ENCODE measurements at places on chromosomes 4 and X.
A peak's percentile ranks its signal among the peaks of the same experiment; 100 is the strongest.

DNA sequence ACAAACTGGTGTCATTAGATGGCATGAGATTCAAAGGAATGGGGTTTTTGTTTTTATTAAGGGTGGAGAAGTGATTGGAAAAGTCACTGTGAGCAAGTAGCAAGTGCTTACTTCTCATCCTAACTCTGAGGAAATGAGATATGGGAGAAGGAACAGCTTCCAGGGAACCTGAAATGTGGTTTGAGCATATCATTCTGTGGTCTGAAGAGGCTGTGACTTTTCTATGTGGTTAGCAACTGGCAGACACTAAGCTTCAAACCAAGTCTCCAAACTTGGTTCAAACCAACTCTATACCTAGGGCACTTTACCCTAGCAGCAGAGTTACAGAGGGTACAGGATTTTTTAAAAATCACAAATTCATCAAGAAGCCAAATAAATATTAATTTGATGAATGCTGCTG is 58.2 kb downstream of the DCLK2 start:
- no peak for DNase-seq

DNA sequence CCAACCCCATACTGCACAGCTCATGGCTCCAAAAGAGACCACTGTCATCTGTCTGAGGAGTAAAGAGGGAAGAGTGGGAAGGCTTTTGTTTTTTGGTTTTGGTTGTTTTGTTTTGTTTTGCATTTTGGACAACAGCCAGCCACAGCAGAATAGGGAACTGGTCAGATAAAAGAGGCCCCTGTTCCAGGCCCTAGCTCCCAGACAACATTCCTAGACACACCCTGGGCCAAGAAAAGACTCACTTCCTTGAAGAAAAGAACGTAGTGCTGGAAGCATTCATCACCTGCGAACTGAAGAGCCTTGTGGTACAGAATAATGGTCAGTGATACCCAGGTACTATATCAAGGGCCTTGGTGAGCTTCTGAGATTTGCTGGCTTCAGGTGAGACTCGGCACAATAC is 619.4 kb upstream of the SPANXN1 start:
- no peak for DNase-seq

GRCh38 chr4:83328521-83329187 is 6.0 kb downstream of the HPSE start:
- peak; percentile 10 for DNase-seq

DNA sequence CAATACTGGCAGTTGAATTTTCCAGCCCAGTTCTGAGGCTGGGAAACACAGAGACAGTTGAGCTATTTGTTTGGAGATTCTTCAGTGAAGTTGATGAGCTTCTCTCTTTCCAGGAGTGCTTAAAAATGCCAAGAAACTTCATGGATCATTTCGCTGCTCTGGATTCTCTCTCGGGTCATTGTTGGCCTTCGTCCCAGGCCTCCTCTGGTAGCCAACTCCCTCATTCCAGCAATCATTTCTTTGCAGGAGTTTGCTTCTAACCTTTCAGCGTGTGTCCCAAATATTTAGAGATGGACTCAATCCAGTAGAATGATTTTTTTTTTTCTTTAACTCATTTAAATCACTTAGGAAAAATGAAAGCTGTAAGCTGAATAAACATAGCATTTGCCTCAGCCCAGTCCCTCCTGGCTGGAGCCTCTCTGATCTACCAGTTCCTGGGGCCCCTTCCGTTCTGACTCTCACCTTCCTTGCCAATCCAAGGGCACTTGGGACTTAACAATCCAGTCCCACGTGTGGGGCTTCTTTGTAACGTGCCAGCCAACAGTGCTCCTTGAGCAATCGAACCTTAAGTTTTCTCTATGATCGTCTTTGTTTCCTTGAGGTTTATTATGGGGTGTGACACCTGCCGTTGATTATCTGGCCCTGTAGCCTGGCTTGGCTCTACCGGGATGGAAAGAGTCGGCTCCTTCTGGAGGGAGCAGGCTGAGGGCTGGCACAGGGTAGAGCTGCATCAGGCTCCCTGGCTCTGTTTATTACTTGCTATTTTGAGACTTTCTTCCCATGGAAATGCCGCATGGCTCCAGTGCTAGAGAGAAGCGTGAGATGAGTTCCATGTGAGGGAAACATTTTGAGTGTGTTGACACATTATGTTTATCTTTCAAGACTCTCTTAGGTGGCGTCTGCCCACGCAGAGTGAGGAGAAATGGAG is 80.4 kb upstream of the GPC4 start:
- no peak for DNase-seq

- DNase-seq = no peak
These were observed 15.7 kb downstream of the PGAM4 start for GRCh38 chrX:77953708-77954107.

DNA sequence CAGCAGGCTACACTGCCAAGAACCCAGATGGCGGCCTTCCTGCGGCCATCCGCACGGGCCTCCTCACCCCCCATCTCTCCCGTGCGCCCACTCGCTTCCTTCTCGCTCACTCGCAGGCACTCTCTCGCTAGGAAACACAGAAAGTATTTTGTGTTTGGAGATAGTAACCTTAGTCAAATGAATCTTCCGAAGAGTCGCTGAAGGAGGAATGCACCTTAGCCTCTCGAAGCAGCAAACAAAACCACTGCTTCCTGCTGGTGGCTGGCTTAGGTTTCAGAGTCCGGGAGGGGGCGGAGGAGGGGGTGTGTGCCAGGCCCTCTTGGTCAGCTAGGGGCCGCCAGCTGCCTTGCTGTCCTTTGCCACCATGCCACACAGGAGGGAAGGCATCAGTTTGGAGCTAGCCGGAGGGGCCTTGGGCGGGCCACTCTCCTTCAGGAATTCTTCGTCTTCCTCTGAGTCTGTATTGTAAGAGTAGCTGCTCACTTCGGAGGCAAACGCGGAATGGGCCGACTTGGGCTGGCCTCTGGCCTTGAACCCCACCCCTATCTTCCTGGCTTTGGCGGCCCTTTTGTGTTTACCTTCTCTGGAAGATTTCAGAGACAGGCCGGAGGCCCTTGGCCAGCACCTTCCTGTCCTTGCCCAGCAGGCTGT is 73.2 kb upstream of the UCP1 start:
- DNase-seq = no peak

GRCh38 chr4:8571702-8572685 is 8.2 kb upstream of the GPR78 start:
- no peak for DNase-seq

- DNase-seq = no peak
These were observed 1.4 kb downstream of the DGKK start for GRCh38 chrX:50469206-50469605.

DNA sequence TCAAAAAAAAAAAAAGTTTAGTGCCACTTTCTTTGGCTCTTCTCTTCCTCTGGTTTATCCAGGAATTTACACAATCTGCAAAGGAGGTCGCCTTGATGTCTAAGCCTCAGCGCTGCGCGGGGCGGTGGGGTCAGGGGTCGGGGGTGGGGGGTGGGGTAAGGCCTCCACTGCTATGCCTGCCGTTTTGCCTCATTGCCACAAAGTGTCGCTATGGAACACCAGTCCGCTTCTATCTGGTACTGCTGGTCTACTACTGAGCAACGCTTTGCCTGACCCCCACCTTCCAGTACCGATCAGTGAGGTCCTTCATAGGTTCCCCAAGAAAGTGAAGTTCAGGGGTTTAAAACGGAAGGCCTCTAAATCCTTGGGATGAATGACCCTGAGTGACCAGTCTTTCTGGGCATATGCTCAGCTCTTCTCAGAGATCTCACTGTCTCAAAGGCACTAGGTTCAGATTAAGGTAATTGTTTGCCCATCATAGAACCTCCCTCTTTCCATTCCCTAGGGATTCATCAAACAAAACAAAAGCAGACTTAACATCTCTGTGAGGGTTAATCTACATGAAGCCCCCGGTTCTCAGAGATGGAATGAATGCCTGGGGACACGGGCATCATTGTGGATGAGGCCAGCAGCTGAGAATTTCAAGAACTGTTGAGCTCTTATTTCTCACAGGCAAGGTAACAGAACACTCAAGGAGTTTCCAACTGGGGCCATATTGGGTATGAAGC is 16.9 kb upstream of the TSR2 start:
- DNase-seq = no peak

GRCh38 chr4:112348488-112349158 is 51.5 kb downstream of the ALPK1 start:
- peak; percentile 89 for DNase-seq

GRCh38 chr4:119946359-119946758 is 120.3 kb downstream of the MAD2L1 start:
- no peak for DNase-seq

- no peak for DNase-seq
These were observed 352.1 kb upstream of the GATB start for GRCh38 chr4:152112887-152113286.

- no peak for DNase-seq
These were observed 224.5 kb upstream of the PGRMC2 start for GRCh38 chr4:128512161-128512560.

GRCh38 chrX:39017077-39017476 is 215.8 kb downstream of the MID1IP1 start:
- no peak for DNase-seq

DNA sequence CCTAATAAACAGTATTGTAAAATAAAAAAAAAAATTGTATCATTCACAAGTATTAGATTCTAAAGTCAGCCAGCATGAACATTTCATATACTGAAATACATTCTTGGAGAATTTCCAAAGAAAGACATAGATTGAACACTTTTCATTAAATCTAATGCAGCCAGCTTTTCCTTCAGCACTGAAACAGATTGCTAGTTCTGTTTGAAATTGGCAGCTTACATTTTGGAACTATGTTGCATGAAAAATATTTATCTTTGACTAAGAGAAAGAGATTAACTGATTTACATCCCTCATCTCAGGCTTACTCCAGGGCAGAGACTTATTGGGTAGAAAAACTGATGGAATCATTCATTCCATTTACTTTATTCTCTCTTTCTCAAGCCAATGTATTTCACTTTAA is 272.7 kb downstream of the PDHA2 start:
- DNase-seq = no peak

DNA sequence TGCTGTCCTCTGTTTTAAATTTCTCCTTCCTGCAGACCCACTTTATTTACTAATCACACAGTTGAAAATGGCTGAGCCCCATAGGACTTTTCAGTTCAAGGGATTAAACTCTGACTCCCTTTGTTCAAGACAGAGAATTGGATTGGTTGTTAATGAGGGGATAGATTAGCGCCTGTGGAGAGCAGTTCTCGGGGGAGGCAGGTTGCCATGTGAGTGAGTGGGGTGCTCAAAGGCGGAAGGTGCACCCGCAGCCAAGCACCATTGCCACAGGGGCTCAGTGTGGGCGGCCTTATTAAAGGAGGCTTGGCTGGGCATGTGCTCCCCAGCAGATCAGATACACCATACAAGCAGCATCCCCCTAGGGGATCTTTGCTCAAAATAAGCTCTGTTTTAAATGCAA is 7.9 kb upstream of the CBR4 start:
- peak; percentile 75 for DNase-seq

Data from WERI-Rb-1 (cell line).